Esophagus muscularis mucosa (tissue), 4 donors: ENCODE measurements at places on chromosomes 2 and 18. TPM values are rescaled to one million over a fixed set of nuclear protein-coding genes. Genes with fewer than 3 reads are reported as not detected.

DNA sequence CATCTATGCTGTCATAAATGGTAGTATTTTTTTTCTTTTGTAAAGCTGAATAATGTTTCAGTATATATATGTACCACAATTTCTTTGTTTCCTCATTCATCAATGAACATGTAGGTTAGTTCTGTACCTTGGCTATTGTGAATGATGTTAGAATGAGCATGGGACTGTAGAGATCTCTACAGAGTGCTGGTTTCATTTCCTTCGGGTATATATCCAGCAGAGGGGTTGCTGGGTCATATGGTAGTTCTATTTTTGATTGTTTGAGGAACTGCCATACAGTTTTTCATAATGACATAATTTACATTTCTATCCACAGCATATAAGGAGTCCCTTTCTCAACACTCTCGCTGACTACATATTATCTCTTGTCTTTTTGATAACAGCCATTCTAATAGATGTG, 243.5 kb downstream of the CDH7 start:
- H3K4me1 ChIP-seq, result no peaks in the 10 kb centered on the region
- no peaks in the 10 kb centered on the region for H3K36me3 ChIP-seq
- H3K27ac ChIP-seq, result no peak overlapping the region
- H3K27me3 ChIP-seq, result no peaks in the 10 kb centered on the region
- H3K4me3 ChIP-seq, result no peak overlapping the region

DNA sequence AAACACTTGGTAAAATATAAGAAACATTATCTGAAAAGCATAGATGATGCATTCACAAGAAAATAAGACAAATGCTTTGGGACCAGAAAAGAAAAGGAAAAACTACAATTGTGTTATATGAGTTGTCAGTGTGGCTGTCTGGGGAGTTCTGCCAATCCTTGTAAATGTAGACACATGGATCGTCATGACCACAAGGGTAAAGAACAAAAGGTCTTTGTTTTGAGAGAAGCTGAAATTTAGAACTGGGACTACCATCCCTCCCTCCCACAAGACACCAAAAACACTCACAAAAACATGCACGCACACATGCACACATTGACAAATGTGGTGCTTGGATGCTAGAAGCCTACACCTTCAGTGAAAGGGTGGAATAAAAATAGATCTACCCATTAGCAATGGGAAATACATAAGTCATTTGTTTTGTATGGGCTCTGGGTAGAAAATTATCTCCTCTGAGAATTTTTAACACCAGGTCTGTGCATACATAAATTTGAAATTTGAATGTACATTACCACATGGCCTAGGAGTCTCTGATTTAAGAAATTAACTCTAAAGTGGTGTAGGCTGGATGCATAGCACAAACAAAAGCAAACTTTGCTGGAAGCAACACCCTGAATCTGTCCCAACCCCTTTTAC, 266.2 kb upstream of the SLC39A10 start:
- H3K4me3 ChIP-seq, result no peak overlapping the region
- no peaks in the 10 kb centered on the region for H3K27me3 ChIP-seq
- no peak for DNase-seq
- no peak overlapping the region for H3K27ac ChIP-seq

GRCh38 chr2:29063056-29063455, 11.3 kb downstream of the PCARE start:
- no peak for DNase-seq
- H3K27ac ChIP-seq, result peak overlapping the region; percentile 34
- H3K4me1 ChIP-seq, result peaks cover 44% of the 10 kb centered on the region
- no peaks in the 10 kb centered on the region for H3K36me3 ChIP-seq
- H3K27me3 ChIP-seq, result no peaks in the 10 kb centered on the region

DNA sequence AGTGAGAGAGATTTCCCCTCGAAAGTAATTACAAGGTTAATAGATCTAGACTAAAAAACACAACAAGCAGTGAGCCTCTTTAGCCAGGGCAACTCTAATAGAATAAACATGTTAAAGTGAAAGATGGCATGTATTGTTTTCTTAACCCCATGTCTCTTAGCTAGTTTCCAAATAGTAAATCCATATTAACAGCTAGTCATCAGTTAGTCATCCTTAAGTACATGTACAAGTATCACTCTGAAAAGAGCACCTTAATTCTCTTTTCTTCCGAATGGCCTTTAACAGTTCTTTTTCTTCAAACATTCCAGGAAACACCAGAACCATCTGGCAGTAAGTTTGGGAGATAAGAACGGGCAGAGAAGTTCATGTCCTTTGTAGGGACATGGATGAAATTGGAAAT, 1480.0 kb downstream of the LRP1B start:
- no peaks in the 10 kb centered on the region for H3K4me1 ChIP-seq
- no peak overlapping the region for H3K27ac ChIP-seq
- no peaks in the 10 kb centered on the region for H3K36me3 ChIP-seq
- H3K27me3 ChIP-seq, result no peaks in the 10 kb centered on the region
- H3K4me3 ChIP-seq, result no peak overlapping the region

DNA sequence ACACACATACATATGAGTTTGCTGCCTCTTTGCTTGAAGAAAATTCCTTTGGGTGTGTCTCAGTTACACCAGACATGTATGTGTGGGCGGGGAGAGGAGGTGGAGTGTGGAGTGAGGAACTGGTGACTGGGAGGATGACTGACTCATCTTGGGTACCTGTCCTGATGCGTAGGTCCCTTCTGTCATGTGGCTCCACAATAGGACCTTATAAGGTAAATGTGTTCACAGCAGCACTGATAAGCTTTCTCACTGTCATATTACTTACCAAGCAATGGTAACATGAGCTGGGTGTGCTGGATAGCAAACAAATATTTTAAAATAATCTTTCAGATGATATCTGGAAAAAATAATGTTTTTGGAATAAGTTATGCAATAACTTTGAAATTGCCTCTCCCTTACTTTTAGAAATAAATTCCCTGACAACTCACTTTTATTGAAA, 45.1 kb downstream of the SLC9A2 start:
- no peaks in the 10 kb centered on the region for H3K27me3 ChIP-seq
- H3K36me3 ChIP-seq, result no peaks in the 10 kb centered on the region
- no peak overlapping the region for H3K27ac ChIP-seq
- H3K4me3 ChIP-seq, result no peak overlapping the region
- H3K4me1 ChIP-seq, result no peaks in the 10 kb centered on the region

DNA sequence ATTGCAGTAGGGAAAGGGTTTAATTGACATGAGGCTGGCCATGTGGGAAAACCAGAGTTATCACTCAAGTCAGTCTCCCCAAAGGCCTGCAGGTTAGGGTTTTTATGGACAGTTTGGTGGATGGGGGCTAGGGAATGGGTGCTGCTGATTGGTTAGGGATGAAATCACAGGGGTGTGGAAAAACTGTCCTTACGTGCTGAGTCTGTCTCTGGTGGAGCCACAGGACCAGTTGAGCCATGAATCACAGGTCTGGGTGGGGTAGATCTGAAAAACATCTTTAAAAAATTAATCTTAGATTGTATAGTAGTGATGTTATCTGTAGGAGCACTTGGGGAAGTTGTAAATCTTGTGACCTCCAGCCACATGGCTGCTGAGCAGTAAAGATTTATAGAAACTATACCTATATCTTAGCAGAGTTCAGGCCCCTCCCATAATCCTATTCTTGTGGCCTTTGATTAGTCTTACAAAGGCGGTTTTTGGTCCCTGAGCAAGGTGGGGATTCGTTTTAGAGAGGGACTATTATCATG, 139.6 kb downstream of the COMMD1 start:
- no peaks in the 10 kb centered on the region for H3K27me3 ChIP-seq
- no peak for DNase-seq
- no peaks in the 10 kb centered on the region for H3K36me3 ChIP-seq
- no peak overlapping the region for H3K4me3 ChIP-seq
- H3K27ac ChIP-seq, result no peak overlapping the region

- no peak for DNase-seq
- no peak overlapping the region for H3K27ac ChIP-seq
- H3K4me1 ChIP-seq, result no peaks in the 10 kb centered on the region
- H3K4me3 ChIP-seq, result no peak overlapping the region
- H3K36me3 ChIP-seq, result no peaks in the 10 kb centered on the region
These were observed 589.6 kb upstream of the FAM98A start for GRCh38 chr2:34188464-34189303.

- H3K4me1 ChIP-seq, result no peaks in the 10 kb centered on the region
- peak; percentile 57 for DNase-seq
- H3K27me3 ChIP-seq, result no peaks in the 10 kb centered on the region
- H3K27ac ChIP-seq, result no peak overlapping the region
These were observed 77.6 kb upstream of the BCL2L11 start for GRCh38 chr2:111042772-111043771.

DNA sequence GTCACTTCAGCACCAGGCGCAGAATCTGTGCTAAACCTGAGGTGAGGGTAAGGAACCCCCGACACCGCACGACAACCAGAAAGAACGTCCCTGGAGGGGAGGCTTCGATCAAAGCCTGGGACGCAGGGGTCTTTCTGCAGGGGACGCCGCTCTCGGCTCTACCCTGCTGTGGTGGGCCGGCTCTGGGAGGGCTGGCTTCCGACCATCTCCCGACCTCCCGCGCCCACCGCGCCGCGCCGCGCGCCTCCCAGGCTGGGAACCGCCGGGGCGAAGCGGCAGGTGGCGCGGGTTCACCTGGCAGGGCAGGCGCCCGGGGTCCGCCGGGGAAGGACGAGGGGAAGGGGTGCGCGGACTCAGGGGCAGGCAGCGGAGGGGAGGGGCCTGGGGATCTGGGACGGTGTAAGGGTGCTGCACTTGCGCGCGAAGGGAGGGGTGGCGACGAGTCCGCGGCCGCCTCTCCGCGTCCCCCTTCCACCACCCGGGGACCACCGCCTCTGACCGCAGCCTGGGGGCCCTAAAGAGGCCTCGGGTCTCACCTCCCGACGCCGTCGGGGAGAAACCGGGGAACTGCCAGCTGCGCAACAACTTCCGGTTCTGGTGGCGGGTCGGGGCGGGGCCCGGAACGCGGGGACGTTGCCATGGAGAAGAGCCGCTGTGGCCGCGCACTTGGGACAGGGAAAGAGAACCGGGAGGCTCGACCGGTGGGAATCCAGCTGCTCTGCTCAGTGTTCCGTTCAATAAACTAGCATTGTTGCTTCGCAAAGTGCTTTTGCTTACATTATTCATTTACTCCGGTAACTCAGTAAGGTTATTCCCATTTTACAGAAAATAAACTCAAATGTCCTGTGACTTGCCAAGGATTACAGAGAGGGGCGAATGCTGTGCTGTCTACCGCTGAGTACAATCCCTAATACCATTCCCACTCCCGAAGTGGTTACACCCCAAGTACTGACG, at the start of gene ZNF396:
Gene ZNF396, minus strand, starts transcription at position 596 of the 954 bp plus-strand sequence. CDS start 3,045 bp downstream, outside the sequence.
- H3K36me3 ChIP-seq, result no peaks in the 10 kb centered on the region
- H3K27me3 ChIP-seq, result no peaks in the 10 kb centered on the region

DNA sequence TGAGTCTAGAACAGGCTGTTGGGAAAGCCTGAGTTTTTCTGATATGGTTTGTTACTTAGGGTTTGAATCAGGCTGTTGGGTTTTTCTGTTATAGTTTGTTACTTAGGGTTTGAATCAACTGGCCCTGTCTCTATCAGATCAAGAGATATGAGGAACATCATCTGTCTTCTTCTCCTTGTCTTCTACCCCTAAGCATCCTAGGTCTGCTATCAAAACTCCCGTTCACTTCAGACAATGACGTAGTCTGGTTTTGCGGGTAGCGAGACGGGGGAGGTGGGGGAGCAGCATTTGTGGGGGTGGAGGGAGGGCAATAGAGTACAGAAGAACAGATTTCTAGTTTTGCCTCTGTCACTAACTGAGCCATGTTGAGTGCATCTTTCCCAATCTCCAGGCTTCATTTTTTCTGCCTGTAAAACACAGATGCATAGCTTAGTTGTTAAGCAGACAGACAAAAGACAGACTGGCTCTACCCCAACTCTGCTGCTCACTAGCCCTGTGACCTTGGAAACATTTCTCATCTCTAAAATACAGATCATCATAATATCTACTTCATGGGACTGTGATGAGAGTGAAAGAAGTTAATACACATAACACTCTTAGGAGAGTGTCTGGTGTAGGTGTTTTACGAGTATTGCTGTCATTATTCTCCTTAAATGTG, 9.1 kb downstream of the TNP1 start:
- H3K27me3 ChIP-seq, result no peaks in the 10 kb centered on the region
- peaks cover 31% of the 10 kb centered on the region for H3K4me1 ChIP-seq
- DNase-seq, result no peak
- H3K4me3 ChIP-seq, result no peak overlapping the region

GRCh38 chr18:6652098-6652497, 77.4 kb upstream of the ARHGAP28 start:
- DNase-seq, result no peak
- no peak overlapping the region for H3K27ac ChIP-seq
- H3K27me3 ChIP-seq, result no peaks in the 10 kb centered on the region
- H3K36me3 ChIP-seq, result no peaks in the 10 kb centered on the region

Gene OTOF
- total RNA-seq, result 1.5 TPM

Gene CDKL4
- 0.97 TPM for total RNA-seq

Gene ASPRV1
- 1.2 TPM for total RNA-seq

Gene POTEI
- total RNA-seq, result not detected

Gene CHRND
- not detected for total RNA-seq

Gene DTYMK
- total RNA-seq, result 14.5 TPM
